Astrocyte of the cerebellum (primary cell): ENCODE measurements at places on chromosomes 5 and 9.
A peak's percentile ranks its signal among the peaks of the same experiment; 100 is the strongest.

- no peak for DNase-seq
Measured at GRCh38 chr9:121192518-121192917, 9.2 kb downstream of the RAB14 start.

GRCh38 chr5:109877670-109878045 lies 187.9 kb downstream of the MAN2A1 start:
- no peak for DNase-seq

- DNase-seq = no peak
Measured at GRCh38 chr5:176167800-176168199, 70.4 kb upstream of the SIMC1 start.

DNA sequence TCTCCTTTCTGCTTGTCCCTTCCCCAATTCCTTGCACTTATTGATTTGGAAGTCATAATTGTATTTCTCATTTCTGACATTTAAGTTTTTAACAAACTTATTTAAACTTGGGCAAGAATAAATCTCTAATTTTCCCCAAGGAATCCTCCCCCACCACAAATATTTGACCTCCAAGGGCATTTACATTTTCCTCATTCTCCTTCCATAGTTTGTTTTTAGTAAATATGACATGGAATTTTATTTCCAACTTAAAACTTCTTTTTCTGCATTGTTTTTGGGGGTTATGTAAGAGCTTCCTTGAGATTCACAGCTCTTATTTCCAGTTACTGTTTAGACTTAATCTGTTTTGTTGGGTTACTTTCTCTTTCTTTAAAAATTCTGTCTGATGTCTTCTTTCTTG lies 64.9 kb downstream of the ZNF618 start:
- DNase-seq = no peak

DNA sequence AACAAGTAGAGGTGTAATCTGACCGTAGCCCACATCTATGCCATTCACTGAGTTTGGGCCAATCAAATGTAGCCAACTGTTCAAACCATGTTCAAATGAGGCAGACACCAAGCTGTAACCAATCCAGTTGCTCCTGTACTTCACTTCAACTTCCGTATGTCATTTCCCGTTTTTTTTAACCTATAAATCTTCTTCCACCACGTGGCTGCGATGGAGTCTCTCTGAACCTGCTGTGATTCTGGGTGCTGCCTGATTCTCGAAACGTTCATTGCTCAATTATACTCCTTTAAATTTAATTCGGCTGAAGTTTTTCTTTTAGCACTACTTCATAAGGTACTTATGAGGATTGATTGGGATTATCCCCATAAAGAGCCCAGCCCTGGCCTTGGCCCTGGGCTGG lies 179.7 kb downstream of the PIK3R1 start:
- no peak for DNase-seq

- no peak for DNase-seq
Measured at GRCh38 chr9:107007402-107007801, 144.4 kb downstream of the ZNF462 start.

GRCh38 chr9:68653141-68653595 lies 51.9 kb upstream of the PIP5K1B start:
- DNase-seq = no peak

DNA sequence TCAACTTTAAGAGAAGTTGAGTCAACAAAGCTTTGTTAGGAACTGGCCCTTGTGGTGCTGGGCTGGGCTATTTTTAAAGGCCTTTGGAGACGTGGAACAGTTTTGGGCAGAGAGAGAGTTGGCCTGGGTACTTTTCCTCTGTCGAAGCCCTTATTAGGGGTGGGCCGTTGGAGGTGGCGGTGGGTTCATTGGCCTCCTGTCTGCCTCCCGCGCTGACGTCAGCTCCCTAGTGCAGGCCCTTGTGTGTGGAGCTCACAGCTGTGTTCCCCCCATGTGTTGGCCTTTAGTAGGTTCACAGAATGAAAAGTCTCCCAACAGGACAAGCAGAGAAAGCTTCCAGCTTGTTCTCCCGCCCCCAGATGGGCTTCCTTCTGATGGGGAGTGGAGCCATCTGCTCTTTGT lies 2.7 kb downstream of the NCS1 start:
- DNase-seq = no peak

GRCh38 chr5:72244862-72245371 lies 75.1 kb downstream of the MRPS27 start:
- DNase-seq = no peak

DNA sequence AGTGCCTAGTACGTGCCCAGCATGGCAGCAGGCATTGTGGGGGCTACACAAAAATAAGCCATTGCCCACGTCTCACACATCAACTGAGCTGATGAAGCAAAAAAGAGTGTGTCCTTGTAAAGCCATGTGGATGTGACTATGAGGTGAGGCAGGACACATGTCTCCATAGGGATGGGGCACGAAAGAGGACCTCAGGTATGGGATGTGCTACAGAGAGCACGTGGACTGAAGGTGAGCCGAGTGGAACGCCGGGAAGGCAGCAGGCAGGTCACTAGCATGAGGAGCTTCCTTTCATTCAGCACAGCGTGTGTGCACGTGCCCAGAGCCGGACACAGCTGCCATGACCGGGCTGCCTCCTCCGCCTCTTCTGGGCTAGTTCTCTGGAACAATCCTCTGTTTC lies 429.8 kb downstream of the SPOCK1 start:
- DNase-seq = no peak

DNA sequence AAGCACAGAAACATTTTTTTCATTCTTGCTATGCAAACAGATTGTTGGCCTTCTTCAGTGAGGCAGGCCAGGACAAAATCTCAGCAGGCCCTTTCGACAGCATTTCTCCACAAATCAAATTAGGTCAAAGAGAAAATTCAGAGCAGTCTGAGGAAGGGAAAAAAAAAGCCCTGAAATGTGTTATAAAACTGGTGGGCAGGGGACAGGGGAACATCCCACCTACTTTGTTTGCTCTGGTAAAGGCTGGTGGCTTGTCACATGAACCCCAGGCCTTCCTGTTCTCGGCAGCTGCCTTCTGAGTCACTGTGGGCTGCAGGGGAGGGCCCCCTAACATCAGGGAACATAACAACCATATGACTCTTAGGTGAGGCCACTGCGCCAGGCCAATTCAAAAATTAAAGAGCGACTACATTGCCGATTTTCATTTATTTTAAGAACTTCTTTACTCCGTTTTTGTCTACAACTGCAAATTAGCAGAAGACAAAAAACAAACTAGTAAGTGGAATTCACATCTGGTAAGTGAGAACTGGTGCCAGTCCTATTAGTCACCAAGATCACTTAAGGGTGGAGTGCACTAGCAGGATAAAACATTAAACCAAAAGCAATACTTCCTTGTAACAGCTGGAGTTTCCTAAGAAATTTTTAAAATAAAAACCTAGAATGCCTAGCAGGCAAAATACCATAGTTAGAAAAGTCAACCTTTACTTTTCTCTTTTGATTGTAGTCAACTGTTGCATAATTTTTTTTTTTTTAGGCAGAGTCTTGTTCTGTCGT lies 46.2 kb upstream of the DENND4C start:
- DNase-seq = peak; percentile 62

DNA sequence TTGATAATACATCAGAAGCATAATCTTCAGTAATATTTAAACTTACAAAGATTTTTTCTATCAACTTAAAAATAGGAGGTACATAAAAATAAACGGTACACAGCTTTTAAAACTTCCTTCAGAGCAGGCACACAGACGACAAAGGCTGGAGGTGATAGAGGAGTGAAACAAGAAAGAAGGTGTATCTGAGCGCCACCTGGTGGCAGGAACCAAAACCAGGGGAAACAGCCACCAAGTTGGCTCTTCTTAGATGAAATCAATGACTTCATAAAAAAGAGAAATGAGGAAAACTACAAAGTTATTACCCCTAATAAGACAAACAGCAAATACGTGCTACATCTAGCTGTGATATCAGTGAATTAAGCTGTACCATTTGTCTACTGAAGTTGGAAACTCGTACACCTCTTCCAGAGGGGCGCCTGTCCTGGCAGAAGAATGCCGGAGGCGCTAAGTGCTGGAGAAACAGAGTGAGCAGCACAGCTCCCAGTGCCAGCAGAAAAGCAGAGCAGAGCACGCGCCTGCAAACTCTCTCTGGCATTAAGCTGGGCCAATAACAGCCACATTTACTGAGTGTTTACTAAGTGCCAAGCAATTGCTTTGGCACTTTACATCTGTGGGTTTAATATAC lies 85.9 kb downstream of the SETX start:
- DNase-seq = peak; percentile 28

GRCh38 chr9:16870596-16871335 lies at the start of gene BNC2:
TSS of gene BNC2 (minus strand) at chr9:16870670. CDS start at chr9:16870648, 22 bp downstream.
- no peak for DNase-seq

- no peak for DNase-seq
Measured at GRCh38 chr5:68243251-68243650, 27.7 kb downstream of the PIK3R1 start.

GRCh38 chr5:135244620-135245021 lies 154.4 kb downstream of the MACROH2A1 start:
- DNase-seq = no peak

DNA sequence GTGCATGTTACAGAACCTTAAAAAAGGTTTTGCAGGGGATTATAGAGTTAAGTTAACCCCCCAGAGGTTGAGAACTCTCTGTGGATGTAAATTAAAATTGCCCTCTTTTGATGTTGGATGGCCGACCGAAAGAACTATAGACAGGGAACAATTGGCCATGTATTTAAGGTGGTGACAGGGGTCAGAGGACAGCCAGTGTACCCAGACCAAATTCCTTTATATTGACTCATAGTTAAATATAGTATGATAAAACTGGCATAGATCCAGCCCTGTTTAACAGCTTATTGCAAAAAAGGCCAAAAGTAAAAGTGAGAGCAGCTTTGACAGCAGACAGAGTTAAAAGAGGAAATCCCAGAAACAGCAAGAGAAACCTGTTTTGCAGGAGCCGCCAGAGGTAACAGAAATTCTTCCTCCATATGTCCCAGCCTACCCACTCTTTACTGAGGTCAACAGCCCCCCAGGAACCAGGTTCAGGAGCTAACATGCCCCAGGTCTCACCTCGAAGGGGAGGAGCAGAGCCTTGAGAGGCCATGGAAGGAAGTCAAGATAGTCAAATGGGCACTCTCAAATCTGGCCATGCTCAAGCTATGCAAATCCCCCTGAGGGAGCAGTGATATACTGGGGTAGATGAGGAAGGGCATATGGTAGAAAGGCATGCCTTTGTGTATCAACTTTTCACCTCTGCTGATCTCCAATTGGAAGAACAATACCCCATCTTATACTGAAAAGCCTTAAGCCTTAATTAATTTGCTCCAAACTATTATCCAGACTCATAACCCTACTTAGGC lies 156.4 kb upstream of the COX7C start:
- peak; percentile 22 for DNase-seq

DNA sequence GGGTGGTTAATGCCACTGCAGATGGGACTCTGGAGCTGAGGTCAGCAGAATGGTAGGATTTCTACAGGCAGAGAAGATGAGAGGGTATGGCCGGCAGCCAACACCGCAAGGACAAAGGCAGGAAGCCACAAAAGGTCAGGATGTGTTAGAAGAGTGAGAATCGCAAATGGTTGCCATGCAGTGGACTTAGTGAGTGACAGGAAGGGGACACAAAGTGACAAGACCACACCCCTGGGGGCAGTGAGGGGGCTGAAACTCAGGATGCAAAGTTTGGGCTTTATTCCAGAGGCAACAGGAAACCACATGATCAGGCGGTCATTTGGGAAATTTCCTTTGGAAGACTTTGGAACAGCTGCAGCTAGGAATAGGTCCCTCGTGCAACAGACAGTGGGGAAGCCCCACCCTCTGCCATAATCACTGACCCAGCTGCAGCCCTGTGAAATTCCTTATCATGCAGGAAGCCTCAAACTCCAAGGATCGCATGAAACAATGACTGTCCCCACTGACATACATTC lies 14.2 kb upstream of the CCDC180 start:
- DNase-seq = no peak

- DNase-seq = no peak
Measured at GRCh38 chr9:91301161-91301560, 60.6 kb downstream of the AUH start.

- DNase-seq = no peak
Measured at GRCh38 chr5:52869391-52869790, 81.7 kb downstream of the ITGA1 start.

DNA sequence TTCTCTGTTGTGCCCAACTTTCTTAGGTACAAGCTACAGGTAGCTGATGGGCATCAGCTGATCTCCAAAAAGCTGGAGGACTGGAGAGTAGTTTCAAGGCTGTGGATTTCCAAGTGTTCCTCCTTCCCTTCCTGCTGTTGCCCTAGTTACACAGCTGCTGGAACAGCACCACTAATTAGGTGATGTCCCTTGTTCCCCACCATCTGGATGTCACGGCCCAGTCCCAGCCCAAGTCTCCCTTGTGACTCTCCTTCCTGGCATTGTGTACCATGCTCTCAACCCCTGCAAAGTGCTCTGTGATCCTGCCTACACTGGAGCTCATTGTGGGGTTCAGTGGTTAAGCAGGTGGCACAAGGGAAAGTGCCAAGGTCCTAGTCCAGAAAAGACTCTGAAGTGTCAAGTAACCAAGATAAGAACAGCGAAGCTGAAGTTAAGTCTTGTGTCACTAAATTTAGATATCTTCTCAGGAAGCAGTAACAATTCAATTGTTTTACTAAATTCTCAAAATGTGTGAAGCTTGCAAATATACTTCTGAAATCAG lies 604.5 kb downstream of the ISL1 start:
- no peak for DNase-seq

GRCh38 chr5:33641744-33642505 lies 201.2 kb downstream of the TARS1 start:
- peak; percentile 64 for DNase-seq

- DNase-seq = no peak
Measured at GRCh38 chr5:54964405-54964804, 21.0 kb downstream of the ESM1 start.

GRCh38 chr9:36101916-36102741 lies 34.4 kb upstream of the GLIPR2 start:
- DNase-seq = peak; percentile 96

DNA sequence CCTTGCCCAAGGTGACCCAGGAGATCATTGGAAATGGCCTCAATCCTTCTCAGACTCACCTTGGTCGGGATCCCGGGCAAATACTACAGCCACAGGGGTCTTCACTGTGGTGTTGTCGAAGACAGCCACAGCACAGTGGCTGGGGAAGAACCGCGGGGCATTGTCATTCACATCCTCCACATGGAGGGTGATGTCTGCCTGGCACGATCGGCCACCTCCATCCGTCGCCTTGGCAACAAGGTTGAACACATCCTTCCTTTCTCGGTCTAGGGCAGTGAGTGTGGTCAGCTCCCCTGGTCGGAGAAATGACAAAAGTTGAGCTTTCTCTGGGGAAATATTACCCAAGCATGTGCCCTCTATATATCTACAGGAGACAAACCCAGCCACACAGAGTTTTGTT lies 56.8 kb downstream of the FAT2 start:
- no peak for DNase-seq

DNA sequence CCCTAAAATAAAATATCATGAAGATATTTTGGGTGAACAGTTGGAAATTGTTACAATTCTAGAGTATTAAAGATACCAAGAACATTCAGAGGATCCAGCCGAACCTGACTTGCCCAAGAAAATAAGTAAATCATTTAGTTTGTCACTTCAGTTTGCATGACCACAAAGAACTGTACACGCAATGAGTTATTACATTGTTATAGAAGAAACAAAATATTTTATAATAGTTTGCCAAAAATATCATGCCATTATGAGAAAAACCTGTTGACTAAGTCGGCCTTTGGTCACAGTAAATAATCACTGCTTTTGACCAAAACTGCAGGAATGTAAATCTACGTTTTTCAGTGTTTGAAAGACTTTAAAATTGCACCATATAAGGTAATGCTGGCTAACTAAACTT lies 27.9 kb downstream of the TRIO start:
- DNase-seq = no peak
